ENCODE measurements at places on chromosomes 12 and 14.

GRCh38 chr12:88624911-88625310 is 44.6 kb upstream of the KITLG start:
- DNase-seq, result no peak

GRCh38 chr12:47131011-47131410 is 51.3 kb upstream of the AMIGO2 start:
- no peak for DNase-seq

DNA sequence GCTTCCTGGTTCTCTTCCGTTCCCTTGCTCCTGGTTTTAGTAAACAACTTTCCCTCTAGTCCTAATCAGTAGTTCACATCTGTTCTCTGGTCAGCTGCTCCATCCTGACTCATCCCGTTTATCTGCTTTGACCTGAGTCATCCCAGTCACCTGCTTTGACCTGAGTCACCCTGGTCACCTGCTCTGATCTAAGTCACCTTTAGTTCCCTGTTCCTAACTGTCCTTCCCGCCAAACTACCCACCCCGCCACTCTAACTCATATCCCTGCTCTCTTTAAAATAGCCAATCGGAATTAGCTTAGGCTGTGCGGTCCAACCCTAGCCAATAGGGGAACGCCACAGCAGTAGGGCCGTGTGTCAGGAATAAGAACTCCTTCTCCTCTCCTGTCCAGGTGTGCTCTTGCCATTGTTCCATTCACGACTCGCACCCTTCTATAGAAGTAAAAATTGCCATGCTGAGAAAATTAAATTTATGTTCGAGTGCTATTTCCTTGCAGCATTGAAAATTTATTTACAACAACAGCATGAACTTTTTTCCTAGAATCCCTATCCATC is 3.1 kb upstream of the ANKRD33 start:
- DNase-seq, result no peak

DNA sequence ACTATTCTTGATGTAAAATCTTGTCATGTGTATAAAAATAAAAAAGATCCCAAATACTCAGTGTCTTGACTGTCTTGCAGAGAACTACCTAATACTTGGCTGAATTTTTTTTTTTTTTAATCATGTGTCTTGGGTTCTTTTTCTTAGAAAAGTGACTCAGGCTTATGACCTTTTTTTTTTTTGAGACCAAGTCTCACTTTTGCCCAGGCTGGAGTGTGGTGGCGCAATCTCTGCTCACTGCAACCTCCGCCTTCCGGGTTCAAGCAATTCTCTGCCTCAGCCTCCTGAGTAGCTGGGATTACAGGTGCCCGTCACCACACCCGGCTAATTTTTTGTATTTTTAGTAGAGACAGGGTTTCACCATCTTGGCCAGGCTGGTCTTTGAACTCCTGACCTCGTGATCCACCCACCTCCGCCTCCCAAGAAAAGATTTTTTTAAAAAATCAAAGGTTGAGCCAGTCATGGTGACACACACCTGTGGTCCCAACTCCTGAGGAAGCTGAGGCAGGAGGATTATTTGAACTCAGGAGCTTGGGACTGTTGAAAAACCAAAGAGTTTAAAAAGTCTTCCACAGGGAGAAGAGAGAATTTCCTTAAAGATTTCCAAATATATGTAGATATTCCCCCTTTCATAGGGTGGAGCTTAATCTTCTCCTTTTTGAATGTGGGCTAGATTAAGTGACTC is 17.7 kb upstream of the TDG start:
- no peak for DNase-seq

- no peak for DNase-seq
Measured at GRCh38 chr12:66901138-66901932, 222.5 kb upstream of the GRIP1 start.

GRCh38 chr14:87233806-87234384 is 759.1 kb downstream of the GALC start:
- DNase-seq, result no peak

- no peak for DNase-seq
Measured at GRCh38 chr14:69495341-69495921, 10.9 kb downstream of the PLEKHD1 start.

DNA sequence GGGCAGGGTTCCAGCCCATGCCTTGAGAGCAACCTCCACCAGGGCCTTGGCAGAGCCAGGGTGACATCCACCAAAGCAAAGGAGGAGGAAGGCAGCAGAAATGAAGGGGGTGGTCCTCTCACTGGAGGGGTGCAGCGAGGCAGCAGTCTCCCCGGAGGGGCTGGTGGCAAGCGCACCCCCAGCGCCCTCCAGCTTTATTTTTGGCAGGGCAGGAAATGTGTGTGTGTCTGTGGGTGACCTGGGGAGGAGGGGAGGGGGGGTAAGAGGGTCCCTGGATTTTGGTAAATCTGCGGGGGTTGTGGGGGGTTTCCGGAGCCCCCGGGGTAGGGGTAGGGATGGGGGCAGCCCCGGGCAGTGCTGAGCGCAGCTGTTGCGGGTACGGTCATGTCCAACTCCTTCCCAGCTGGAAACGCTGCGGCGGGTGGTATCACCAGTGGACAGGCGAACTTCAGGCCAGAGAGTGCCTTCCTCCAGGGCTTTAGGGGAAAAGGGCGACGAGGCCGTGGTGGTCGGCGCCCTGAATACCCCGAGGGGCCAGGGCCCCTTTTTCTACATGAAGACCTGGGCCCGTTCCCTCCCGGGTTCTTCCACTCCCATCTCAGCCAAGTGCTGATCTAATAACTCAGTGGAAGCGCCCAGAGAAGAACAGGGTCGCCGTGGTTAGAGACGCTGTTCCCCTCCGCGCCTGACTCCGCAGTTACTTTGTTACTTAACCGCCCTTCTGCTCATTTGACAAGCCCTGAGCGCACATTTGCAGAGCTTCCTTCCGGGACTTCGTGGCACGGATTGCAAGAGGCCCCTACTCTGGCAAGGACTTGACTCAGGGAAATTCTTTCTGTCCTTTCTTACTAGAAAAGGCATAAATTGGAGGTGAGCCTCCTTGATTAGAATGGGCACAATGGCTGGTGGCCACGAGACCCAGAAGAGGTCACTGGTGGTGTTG is 55.2 kb downstream of the FOS start:
- peak; percentile 55 for DNase-seq

DNA sequence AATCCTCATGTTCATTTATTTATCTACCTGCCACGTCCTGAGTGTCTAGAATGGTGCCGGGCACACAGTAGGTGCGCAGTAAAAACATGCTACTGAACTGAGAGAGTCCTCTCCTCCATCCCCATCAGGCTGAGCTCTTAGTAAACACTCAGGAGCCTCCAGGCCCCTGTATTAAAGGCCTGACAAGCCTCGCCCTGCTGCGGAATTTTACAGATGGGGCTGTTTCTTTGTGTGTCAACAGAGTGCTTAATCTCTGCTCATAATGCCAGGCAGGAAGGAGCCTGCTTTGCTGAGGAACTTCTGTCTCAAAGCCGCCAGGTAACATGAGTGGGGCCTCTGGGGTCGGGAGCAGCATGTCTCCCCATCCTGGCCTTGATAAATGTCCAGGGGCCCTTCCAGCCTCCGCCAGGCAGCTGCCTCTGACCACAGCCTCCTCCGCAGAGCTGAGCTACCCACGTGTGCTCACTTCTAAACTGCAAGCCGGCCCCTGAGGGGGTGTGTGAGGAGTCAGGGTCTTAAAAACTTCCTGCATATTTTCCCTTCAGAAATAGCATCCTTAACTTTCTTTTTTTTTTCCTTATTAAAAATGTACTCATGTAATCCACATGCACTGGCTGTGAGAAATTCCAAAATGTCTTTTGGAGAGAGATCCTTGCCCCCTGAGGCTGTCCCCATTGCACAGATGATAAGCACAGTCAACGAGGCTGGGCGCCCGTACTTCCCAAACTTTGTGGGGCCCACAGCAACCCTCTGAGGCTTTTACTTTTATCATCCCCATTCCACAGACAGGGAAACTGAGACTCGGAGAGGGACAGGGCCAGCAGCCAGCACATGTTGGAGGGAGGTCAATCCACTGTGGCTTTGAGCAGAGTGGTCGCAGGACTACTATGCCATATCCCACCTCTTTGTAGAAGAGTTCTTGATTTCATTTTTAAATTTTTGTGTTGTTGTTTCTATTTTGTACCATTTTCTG is 116.0 kb upstream of the NCOR2 start:
- no peak for DNase-seq

GRCh38 chr14:31768355-31768754 is 207.2 kb downstream of the NUBPL start:
- DNase-seq, result no peak

DNA sequence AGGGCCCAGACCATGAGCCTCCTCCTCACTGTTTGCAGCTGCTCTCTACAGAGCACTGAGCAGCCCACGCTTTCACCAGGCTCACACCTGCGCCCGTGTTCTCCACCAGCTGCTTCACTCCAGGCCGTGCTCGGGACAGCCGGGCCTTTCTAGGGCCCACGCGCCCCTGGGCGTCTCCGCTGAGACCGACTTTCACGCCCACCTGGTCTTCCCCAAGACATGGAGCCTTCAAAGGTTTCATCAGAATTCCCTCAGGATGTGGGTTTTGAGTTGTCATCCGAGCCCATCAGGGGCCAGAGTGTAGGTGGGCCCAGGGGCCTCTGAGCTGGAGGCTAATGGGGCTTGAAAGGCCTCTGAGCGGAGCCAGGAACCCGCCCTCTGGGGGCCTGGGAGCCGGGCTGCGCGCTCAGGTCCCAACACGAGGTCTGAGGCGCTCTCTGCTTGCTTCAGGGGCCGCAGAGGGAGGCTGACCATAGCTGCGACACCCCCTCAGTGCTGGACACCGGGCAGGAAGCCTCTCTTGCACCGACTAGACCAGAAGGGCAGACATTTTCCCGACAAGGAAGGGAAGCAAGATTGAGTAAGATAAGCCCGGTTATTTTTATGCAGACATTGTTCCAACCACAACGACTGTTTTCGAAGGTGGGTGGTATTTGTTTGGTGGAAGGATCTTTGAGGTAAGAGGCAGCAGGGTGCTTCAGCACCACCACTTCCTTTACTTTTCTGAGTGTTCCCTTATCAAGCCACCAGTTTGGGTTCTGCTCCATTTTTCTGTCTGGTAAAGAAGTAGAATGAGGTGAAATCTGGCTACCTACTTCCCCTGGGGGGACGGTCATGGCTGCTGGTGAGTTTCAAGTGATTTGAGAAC is 125.0 kb upstream of the FUT8 start:
- DNase-seq, result no peak

DNA sequence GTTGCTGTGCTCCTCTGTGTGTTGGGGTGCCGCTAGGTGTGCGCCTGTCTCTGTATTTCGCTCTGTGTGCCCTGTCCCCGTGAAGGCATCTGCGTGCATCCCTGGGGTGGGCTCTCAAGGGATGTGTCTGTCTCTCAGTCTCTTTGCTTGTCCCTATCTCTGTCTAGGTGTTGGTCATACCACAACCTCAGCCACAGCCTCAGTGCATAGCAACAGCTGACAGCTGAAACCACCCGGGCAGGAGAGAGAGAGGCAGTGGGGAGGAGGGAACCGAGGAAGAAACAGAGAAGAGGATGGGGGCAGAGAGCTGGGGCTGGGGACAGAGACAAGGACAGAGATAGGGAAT is 953 bp upstream of the NXPH4 start:
- no peak for DNase-seq

GRCh38 chr12:25655702-25656101 is 102.6 kb upstream of the LMNTD1 start:
- no peak for DNase-seq

DNA sequence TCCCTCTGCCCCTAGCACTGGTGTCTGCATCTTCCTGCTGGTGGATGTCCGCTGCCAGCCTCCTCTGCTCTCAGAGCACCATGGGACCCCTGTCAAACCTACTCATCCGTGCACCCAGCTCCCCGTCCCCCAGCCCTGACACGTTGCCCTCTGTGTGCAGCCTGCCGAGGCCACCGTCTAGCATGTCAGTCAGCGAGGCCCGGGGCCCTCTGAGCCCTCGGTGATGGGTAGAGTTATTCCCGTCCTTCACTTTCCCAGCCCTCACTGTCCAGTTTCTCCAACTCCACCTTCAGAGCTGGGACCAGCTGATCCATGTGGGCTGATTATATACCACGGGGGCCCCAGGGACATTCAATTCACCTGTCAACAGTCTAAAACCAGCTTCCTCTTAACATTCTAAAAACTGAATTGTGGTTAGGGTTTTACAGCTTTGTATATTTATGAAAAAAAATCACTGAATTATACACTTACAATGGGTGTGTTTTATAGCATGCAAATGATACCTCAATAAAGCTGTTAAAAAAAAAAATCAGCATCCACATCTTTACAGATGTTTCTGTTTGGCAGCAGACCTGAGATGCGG is 61.3 kb downstream of the CCDC88C start:
- DNase-seq, result no peak

- DNase-seq, result no peak
Measured at GRCh38 chr12:107967170-107967569, 161.9 kb upstream of the WSCD2 start.

- DNase-seq, result no peak
Measured at GRCh38 chr14:25034803-25035681, 14.9 kb downstream of the STXBP6 start.

DNA sequence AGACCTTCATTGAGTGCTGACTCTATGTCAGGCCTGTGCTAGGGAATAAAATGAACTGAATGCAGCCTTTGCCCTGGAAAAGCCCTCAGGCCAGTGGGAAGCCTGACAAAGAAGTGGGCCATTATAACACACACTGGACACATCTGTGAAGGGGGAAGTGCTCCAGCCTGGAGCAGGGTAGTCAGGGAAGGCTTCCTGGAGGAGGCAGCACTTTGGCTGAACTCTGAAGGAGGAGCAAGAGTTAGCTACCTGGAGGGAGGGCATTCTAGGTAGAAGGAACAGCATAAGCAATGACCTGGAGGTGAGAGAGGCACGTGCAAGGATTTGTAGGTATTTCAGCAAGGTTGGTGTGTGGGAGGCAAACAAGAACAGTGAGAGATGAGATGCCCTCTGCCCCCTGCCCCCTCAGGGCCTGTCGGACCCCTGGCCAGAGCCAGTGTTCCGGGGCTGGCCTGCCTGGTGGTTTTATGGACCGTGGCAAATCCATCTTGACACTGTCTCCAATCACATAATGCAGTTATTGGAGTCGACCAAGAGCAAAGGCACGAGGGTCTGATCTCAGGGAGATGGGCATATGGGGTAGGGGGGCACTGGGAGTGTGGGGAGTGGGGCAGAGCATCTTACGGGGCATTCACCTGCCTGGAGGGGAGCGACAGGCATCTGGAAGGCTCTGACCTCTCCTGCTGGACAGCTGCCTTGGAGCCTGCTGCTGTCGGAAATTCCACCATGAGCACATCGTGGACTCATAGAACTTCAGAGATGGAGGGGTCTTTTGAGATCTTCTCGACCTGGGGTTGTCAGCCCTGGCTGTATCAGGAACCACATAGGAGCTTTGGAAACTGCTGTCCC is 2.7 kb upstream of the FAM222A start:
- no peak for DNase-seq

DNA sequence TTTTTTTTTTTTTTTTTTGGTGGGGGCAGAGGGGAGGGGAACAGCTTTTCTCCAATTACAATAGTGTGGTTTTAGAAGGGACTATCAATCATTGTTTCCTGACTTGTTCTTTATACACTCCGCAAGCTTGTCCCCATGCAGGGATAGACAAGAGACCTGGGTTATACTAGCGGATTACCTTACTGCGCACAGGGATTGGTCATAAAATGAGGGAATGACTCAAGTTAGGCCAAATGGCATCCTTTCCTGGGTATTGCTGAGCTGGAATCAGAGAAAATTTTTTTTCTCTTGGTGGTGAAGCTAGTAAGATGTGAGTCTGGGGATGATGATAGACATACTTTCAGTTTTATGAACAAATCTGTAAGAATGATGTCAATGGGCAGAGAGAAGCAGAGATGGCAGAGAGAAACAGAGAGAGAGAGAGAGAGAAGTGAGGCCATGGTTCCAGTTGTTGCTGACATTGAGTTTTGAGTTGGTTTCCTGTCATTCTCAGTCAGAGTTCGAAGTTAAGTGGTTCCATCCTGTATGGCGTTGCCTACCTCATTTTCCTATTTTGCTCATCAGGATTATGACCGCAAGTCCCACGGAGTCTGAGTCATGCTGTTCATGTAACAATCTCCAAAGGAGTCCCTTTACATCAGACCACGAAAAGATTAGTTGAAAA is 59.1 kb upstream of the OTOGL start:
- DNase-seq, result no peak
